ENCODE measurements at places on chromosomes 7 and 10.

DNA sequence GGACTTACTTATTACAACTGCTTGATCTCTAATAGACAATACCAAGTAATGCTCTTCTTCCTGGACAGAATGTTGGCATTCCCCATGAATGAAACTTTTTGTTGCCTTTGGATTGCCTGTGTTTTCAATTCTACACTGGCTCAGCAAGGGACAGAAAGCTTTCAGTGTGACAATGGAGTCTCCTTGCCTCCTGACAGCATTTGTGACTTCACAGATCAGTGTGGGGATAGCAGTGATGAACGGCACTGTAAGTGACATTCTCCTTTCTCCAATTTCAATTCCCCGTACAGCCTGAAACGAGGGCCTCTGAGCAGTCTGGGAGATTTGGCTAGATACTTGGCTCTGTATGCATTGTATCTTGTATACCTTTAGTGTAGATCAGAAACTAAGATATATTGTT lies 290 bp downstream of the MALRD1 start:
- DNase-seq, result no peak

- no peak for DNase-seq
Measured at GRCh38 chr10:5589661-5590511, 65.1 kb downstream of the CALML3 start.

- DNase-seq, result no peak
Measured at GRCh38 chr10:90621577-90621976, 236.3 kb downstream of the HTR7 start.

GRCh38 chr10:117223693-117224430 lies 17.1 kb upstream of the SLC18A2 start:
- DNase-seq, result no peak

DNA sequence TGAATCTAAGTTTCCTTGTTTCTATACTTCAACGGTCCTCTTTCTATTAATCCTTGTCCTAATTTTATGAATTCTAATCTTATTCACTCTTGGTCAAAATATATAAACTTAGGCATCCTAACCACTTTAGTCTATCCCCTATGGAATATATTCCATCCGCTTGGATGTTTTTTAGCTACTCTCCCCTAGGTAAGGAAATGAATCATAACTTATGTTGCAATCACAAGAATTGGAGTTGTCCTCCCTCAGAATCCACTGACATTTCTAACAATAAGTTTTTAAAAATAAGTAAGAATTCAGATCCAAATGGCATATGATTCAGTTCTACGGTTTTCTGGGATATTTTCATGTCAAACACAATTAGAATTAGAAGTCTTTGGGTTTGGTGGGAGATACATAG lies 1081.6 kb downstream of the SORCS1 start:
- no peak for DNase-seq

- no peak for DNase-seq
Measured at GRCh38 chr10:72086466-72087391, 1.6 kb downstream of the SPOCK2 start.

DNA sequence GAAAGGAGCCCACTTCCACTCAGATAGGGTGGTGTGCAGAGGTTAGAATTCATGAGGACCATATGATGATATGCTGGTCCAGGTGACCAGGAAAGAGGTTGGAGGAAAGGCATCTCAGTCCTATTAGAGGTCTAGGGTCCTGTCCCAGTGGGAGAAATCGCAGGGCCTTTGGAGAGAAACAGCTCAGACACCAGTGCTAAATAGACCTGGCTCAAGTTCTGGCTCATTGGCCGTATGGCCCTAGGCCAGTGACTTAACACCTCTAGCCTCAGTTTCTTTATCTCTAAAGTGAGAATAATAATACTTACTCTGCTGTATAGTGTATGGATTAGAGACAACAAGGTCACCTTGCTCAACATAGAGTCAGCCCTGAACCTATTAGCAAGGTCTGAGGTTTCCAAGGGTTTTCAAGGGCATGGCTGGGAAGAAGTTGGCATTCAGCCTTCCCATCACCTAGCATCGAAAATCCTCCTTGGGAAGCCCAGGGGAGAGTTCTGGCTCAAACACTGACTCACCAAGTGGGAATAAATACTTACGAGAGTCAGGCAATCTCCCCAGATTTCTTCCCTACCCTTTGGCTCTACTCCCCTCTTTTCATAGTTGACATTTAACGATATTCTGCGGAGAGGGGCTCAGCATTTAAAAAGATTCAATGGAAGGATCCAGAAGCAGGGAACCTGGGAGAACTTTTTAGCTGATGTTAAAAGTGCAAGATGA lies 473.1 kb upstream of the PODXL start:
- no peak for DNase-seq

DNA sequence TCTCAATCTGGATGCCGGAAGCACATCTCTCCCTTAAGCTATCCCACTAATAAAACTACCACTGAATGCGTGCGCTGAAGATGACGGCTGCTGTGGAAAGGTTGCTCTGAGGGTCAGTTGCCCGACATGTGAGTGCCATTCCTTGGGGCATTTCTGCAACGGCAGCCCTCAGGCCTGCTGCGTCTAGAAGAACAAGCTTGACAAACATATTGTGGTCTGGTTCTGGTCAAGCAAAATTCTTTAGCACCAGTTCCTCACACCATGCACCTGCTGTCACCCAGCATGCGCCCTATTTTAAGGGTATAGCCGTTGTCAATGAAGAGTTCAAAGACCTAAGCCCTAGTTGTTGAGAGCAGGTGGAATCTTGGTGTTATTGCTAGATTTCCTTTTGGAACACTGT lies 184.2 kb downstream of the SRPK2 start:
- DNase-seq, result no peak

DNA sequence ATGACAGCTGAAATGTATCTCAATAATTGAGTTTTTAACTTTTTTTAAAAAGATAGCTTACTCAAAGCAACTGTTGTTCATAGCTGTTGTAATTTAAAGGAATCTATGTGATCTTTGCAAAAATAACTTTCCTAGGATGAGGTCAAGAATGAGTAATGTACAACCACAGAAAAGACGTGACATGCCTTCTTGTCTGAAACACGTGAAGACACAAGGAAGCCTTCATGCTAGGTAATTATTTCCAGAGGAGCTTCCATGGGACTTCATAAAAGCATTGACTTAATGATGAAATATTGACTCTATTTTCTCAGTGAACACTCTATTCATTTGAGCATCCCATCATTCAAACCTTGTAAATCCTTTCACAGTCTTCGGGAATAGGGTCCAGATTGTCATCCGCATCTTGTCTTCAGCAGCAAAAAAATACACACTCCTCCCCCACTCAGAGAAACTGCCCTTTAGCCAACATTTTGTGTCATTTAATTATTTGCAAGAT lies 528.0 kb downstream of the NRG3 start:
- DNase-seq, result no peak
